Activated CD4-positive, alpha-beta memory T cell treated with anti-CD3 and anti-CD28 coated beads for 36 hours (primary cell): ENCODE measurements at places on chromosomes 7 and 10.

DNA sequence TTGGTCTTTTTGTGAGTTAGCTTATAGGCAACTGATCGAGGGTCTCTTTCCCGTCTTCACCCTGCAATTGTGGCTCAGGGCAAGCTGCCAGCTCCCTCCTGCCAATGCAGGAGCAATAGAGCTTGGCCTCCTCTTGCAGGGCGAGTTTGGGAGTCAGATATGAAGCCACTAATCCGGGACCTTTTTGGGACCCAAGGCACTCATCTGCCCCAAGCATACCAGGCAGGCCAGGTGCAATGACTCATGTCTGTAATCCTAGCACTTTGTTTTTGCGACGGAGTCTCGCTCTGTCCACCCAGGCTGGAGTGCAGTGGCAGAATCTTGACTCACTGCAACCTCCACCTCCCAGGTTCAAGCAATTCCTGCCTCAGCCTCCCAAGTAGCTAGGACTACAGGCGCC is 21.1 kb downstream of the LIMK1 start:
- no peak for DNase-seq

GRCh38 chr7:25996006-25996408 is 156.0 kb upstream of the NFE2L3 start:
- DNase-seq, result no peak

GRCh38 chr7:2357165-2357564 is 2.5 kb downstream of the EIF3B start:
- no peak for DNase-seq

- DNase-seq, result no peak
These were observed 107.8 kb downstream of the GALNT17 start for GRCh38 chr7:71239586-71240268.

GRCh38 chr10:126964190-126964589 is 59.0 kb downstream of the DOCK1 start:
- no peak for DNase-seq

- no peak for DNase-seq
These were observed 15.0 kb upstream of the GFRA1 start for GRCh38 chr10:116287906-116288501.

- no peak for DNase-seq
These were observed 992.2 kb downstream of the PCDH15 start for GRCh38 chr10:53808677-53809372.

GRCh38 chr7:143269251-143269650 is 6.0 kb downstream of the GSTK1 start:
- DNase-seq, result no peak

DNA sequence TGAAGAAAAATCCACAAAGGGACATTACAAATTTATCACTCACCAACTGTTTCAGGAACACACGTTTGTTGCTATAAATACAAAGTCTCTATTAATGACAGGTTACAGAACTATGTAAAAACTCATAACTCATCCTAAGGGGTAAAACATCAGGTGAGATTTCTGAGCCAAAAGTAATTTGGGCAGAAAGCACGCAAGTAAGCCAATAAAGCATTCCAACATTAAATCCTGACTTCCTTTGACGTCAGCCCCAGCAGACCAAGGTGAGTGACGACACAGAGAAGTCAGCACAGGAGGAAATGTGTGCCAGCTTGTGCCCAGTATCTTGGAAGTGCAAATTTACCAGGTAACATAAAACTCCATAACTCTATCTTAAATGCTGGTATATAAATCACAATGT is 45.7 kb downstream of the IMMP2L start:
- DNase-seq, result no peak

DNA sequence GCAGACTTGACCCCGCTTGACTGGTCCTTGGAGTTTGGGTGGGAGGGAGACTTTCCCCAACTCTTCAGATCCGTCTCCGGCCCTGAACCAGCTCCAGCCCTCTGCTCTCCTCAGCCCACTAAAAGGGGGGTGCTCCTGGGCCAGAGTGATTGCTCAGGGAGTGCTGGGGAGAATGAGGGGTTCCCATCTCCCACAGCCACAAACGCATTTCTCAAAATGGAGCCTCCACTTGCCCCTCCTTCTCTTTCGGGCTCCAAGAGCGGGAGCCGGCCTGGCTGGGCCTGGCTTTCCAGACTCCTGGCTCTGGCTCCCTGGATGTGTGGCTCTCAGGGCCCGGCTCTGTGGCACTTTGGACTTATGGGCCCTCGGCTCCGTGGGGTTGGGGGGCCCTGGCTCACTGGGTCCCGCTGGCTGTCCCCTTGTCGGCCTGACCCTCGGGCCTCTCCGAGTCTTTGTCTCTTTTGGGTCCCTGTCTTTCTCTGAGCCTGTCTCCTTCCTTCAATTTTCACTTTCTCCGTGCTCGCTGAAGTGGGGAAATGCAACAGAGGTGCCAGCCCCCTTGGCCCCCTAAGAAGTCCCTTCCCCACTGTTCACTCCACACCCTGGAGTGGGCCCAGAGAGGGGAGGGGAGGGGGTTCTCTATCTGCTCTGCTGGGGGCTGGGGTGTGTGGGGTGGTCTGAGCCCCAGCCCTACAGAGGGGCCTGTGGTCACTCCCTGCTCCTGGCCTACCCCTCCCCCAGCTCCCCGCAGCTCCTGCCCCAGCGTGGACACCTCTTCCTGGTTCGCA is 713 bp downstream of the LZTS2 start:
- DNase-seq, result no peak

- no peak for DNase-seq
These were observed 54.1 kb downstream of the AGMO start for GRCh38 chr7:15507708-15508107.

- no peak for DNase-seq
These were observed 34.2 kb downstream of the PARD3 start for GRCh38 chr10:34780818-34781380.

GRCh38 chr7:69892790-69893189 is 294.5 kb downstream of the AUTS2 start:
- DNase-seq, result no peak

- no peak for DNase-seq
These were observed 239.2 kb downstream of the EXOC4 start for GRCh38 chr7:133491846-133492652.

DNA sequence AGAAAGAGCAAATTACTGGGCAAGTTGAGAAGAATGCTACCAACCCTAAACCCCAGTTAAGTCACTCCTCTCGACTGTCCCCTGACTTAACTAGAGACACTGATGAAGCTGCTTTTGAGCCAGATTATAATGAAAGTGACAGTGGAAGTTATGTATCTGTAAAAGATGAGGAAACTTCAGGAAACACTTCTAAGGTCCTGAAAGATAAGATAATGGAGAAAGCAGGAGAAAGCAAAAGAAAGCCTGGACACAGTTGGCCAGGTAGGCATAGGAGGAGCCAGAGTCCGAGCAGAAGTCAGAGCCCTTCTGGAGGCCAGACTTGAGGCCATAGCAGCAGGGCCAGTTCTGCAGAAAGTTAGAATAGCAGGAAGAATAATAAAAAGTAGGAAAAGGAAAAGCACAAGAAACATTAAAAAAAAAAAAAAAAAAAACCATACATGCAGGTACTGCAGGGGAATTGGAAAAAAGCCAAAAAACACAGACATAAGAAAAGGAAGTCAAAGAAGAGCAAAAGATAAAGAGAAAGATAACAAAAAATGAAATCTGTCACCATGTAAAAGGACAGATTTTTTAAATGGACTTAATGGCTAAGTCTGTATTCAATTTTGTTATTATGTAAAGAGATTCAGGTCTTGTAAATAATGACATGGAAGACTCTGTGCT is 101.0 kb upstream of the KCNMA1 start:
- no peak for DNase-seq

- no peak for DNase-seq
These were observed 124.4 kb downstream of the ADARB2 start for GRCh38 chr10:1612908-1613307.

GRCh38 chr7:46349490-46349889 is 428.4 kb upstream of the IGFBP3 start:
- no peak for DNase-seq
